A549 treated with DMSO at 1 μM for 4 hours (cell line): ENCODE measurements at places on chromosomes 5 and 9. TPM values are rescaled to one million over a fixed set of nuclear protein-coding genes. Genes with fewer than 3 reads are reported as not detected.

The ADRA1B gene
- total RNA-seq, result 8.1 to 11.7 TPM (median 10.3 TPM) in 5 replicates

The NIM1K gene
- 0.07 to 0.36 TPM (median 0.21 TPM) in 5 replicates for total RNA-seq

The QRFP gene
- not detected in 5 replicates for total RNA-seq

The GABRA1 gene
- total RNA-seq, result not detected in 5 replicates

The SPATA31E1 gene
- total RNA-seq, result 0.04 TPM in 1 of 5 replicates, not detected in the others

The OGN gene
- not detected in 5 replicates for total RNA-seq

The SLC38A9 gene
- 20.7 to 30.5 TPM (median 26.1 TPM) in 5 replicates for total RNA-seq

The LHX3 gene
- 0.05 to 0.13 TPM (median 0.09 TPM) in 5 replicates for total RNA-seq

The HSD17B3 gene
- 0.19 to 0.31 TPM in 2 of 5 replicates, not detected in the others for total RNA-seq

The PDE6A gene
- total RNA-seq, result 0.11 to 0.18 TPM (median 0.14 TPM) in 5 replicates

The DNM1 gene
- total RNA-seq, result 81.5 to 103 TPM (median 88.2 TPM) in 5 replicates
